SHP77 treated with DMSO at 0.1 percent for 48 hours (cell line): ENCODE measurements at places on chromosomes 16 and 17.

DNA sequence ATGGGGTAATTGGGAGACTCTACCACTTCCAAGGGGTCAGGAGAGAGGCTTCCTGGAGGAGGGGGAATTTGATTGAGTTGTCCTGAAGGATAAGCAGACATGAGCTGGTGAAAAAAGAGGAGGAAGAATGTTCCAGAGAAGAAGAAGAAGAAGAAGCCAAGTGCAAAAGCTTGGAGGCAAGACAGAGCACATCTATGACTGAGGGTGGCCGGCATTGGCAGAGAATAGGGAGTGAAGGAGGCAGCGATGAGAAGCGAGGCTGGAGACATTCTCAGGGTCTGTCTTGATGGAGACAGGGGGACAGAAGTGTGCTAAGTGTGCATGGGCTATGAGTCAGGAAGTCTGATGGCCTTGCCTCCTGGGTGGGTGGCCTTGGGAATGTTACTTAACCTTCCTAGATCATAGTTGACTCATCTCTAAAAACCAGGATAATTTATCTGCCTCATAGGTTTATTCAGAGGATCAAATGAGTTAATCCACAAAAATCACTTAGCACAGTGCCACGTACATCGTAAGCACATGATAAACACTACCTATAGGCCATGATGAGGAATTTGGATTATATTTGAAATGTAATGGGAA is 171.7 kb downstream of the ABCC12 start:
- DNase-seq = no peak

- no peak for DNase-seq
These were observed 109.0 kb downstream of the SYCE1L start for GRCh38 chr16:77308163-77308561.

DNA sequence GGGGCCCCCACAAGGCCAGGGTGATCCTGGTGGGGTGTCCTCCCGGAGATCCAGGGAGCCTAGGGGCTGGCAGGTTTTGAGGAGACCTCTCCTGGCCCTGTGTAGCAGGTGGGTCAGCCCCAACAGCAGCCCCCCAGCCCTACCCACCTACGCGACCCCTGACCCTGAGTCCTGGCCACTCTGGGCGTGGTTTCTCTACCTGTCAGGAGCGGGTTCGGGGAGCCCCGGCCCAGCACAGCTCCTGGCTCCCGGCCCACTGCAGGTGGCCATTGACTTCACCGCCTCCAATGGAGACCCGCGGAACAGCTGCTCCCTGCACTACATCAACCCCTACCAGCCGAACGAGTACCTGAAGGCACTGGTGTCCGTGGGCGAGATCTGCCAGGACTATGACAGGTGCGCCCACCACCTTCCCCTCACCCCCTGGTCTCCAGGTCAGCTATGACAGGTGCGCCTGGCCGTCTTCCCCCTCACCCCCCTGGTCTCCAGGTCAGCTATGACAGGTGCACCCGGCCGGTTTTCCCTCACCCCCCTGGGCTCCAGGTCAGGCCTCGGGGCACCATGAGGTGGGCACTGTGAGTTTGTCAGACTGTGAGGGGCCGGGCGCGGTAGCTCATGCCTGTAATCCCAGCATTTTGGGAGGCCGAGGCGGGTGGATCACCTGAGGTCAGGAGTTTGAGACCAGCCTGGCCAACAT is 13.0 kb downstream of the CPNE7 start:
- DNase-seq = no peak

- peak; percentile 66 for DNase-seq
These were observed 132.4 kb upstream of the CHMP6 start for GRCh38 chr17:80859002-80859941.

- no peak for DNase-seq
These were observed 50.2 kb downstream of the NKD1 start for GRCh38 chr16:50598256-50598894.

DNA sequence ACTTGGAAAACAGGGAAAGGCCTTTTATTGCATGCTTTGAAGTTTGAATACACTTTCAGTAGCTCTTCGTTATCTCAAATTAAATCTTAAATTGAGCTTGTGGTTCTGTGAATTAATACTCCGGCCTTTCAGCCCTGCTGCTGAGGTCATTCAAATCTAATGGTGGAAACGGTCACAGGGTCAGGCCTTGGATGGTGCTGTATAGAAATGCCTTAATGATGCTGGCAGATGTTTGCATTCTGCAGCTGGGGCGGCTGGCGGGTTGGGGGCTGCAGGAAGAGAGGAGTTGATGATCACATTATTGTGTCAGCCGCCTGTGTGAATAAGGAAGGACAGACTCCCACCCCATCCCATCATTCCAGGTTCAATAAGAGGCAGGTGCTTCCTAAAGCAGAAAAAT is 723.6 kb downstream of the WWOX start:
- no peak for DNase-seq
